GM18507 (cell line): ENCODE measurements at places on chromosomes 12 and 14.
A peak's percentile ranks its signal among the peaks of the same experiment; 100 is the strongest.

GRCh38 chr12:76260390-76260748 lies 87.8 kb downstream of the BBS10 start:
- DNase-seq: no peak

- DNase-seq: no peak
These were observed 259.6 kb downstream of the AKAP6 start for GRCh38 chr14:32588448-32589320.

- DNase-seq: no peak
These were observed 50.0 kb downstream of the GALNT4 start for GRCh38 chr12:89474615-89475014.

DNA sequence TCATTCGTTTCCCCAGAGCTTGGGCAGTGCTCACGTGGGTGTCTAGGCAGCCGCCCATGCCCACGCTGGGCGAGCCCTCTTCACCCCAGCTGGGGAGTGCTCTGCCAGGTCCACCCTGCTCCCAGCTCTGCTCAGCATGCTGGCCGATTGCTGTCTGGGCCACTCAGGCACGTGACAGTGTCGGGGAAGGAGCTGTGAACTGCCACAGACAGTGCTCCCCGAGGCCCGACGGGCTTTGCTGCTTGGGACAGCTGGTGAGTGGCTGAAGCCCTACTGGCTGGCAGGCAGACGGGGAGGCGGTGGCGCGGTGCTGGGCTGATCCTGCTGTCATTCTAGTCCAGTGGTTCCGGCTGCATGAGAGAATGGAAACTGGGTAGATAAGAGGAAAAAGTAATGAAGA lies 15.8 kb downstream of the NOC4L start:
- no peak for DNase-seq

GRCh38 chr12:89051065-89051677 lies 301.1 kb downstream of the DUSP6 start:
- peak; percentile 5 for DNase-seq

GRCh38 chr12:25264114-25264513 lies 13.4 kb upstream of the KRAS start:
- no peak for DNase-seq

DNA sequence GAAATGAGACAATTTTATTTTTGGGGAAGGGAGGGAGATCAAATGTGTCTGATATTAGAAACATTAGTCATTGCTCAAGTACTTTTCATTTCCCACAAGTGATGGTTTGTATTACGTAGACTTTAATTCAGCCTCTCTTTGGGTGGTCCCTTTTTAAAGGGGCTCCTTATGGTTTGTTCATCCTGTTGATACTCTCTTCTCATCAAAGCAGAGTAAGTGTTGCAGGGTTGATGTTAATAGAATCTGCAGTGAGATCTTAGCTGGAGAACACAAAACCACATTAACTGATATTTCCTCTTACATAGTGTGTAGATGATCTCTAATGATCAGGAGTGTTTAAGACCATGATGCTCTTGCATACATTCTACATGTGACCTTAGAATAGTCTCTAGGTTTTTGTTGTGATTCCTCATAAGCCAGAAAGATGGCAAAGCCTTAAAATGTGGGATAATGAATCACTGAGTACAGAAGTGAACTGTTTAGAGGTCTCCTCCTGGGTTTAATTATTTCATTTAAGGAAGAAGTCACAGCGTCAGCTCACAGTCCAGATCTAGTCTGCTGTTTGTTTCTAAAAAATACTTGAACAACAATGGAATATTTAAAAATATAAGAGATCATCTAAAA lies 87.4 kb upstream of the PTPRR start:
- DNase-seq: no peak

- no peak for DNase-seq
These were observed 478 bp downstream of the RITA1 start for GRCh38 chr12:113186033-113186365.

DNA sequence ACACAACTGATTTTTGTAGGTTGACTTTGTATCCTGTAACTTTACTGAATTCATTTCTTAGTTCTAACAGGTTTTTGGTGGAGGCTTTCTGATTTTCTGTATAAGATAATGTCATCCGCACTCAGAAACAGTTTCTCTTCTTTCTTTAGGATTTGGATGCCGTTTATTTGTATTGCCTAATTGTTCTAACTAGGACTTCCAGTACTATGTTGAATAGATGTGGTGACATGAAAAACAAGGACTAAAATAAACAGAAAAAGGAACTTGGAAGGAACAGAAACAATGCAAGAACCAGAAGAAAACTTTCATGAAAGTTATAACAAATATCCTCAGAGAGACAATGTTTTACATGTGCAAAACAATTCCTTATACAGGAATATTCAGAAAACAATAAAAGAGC lies 100.3 kb downstream of the GTF2A1 start:
- no peak for DNase-seq
